Stimulated activated CD4-positive, alpha-beta T cell treated with anti-CD3 and anti-CD28 coated beads, Interleukin-4, amount 100 ng/mL, for 1 hour (primary cell): ENCODE measurements at places on chromosomes 6 and 20.

DNA sequence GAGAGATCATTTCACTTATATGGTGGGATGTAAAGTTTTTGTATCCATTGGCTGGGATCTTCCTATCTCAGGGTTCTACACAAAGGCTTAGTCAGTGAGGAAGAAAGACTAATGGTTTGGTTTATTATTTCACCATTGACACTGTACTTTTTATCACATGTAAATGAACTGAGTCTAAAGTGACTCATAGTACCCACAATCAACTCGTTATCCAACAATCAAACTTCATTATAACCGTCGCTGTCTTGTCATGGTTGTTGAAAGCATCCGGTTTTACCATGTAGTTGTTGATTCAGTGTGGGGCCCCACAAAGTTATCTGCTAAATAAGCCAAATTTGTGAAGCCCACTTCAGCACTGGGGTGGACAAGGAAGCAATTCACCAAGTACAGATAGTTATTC, 55.8 kb upstream of the MTRF1L start:
- no peak for DNase-seq

DNA sequence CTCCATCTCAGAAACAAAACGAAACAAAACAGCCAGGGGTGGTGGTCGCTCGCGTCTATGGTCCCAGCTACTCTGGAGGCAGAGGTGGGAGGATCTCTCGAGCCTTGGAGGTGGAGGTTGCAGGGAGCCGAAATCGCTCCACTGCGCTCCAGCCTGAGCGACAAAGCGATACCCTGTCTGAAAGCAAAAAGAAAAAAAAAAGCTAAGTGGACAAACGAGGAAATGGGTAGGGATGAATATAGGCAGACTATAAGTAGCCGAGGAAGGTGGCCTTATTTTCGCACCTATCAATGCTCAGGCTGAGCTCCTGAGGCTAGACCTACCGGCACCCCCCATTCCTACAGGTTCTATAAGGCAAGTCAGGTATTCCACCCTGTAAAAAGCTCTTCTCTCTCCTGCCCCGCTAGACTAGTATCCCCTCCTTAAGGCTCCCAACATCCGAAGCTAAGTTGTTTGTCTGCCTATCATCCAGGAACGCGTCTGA, 650 bp upstream of the CASP8AP2 start:
- no peak for DNase-seq

- no peak for DNase-seq
Observed at GRCh38 chr6:113647143-113647889, 209.8 kb upstream of the MARCKS start.

- DNase-seq, result no peak
Observed at GRCh38 chr6:73586416-73586974, 65.7 kb upstream of the EEF1A1 start.

GRCh38 chr20:45969712-45970634, 2.0 kb downstream of the ZNF335 start:
- DNase-seq, result no peak
